ENCODE measurements at places on chromosomes 13 and 19. TPM values are rescaled to one million over a fixed set of nuclear protein-coding genes. Genes with fewer than 3 reads are reported as not detected.

GRCh38 chr13:48979892-48980291 is 4.2 kb downstream of the FNDC3A start:
- no peak for DNase-seq

The IRGC gene
- not detected for total RNA-seq

DNA sequence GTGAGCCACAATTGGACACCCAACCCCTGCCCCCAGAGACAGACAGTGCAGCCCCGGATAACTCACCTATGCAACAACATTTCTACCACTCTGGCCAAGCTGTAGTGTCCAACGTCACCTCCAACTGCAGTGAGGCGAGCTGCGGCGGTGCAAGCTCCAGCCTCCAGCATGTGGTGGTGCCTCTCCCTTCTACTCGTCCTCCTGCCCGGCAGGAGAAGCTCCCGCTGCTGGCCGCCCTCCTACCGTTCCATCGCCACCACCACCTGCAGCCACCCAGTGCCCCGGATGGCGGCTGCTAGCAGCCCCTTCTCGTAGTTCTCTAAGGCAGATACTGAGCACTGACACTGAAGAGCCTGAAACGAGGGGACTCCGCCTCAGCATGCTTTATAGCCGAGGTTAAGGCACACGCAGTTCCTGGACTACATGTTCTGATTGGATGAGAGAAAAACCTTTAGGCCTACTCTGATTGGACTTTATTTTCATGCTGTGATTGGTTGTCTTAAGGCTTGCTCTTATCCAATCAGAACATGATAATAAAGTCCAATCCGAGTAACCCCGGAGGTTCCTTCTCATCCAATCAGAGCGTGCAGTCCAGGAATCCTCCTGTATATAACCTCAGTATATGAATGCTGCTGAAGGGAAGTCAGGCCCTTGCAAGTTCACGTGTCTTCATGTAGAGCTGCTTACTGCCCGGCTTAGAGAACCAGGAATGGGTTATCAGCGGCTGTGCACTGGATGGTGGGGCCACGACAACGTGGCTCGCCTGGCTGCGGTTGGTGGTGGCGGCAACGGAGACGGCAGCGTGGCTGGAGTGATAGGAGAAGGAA is 63.5 kb downstream of the TUBA3C start:
- no peak for DNase-seq

- no peak for DNase-seq
Observed at GRCh38 chr19:18848878-18849661, 17.3 kb downstream of the UPF1 start.

DNA sequence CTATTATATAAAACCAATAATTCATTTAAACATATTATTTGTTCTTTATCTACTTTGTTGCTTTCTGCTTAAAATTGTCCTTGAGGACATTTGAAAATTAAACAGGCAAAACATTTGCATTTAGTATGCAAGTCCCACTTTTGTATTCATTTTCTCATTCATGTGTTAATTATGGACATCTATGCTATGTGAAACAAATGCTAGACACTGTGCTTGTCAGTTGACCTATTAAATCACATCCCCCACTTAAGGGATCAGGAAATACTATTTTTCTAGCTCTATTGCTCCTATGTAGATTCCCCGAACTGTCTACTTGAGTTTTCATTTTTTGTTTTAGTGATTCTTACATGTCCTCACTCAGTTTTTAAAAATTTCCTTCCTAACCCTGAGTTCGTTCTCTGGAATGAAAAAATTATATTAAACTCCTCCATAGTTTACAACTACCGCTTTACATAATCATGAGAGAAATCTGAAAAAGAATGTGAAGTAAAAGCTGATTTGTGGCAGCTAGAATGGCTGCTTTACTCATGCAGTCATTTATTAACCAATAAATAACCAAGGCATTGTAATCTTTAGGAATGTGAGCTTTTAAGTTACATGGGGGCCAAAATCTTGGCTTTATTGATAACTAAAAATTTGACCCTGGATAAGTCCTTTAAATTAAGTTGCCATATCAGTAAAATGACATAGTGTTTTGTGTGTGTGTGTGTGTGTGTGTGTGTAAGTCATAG is 188.5 kb downstream of the LIG4 start:
- no peak for DNase-seq

GRCh38 chr19:53912653-53913052 is 3.6 kb downstream of the CACNG7 start:
- no peak for DNase-seq

GRCh38 chr13:92901739-92902138 is 324.9 kb upstream of the GPC6 start:
- no peak for DNase-seq

The ACP5 gene
- 33.9 TPM for total RNA-seq

GRCh38 chr13:80022146-80022545 is 318.8 kb downstream of the SPRY2 start:
- no peak for DNase-seq

The MEF2B gene
- total RNA-seq = 3.4 TPM
